ENCODE measurements at places on chromosomes 4 and X.

DNA sequence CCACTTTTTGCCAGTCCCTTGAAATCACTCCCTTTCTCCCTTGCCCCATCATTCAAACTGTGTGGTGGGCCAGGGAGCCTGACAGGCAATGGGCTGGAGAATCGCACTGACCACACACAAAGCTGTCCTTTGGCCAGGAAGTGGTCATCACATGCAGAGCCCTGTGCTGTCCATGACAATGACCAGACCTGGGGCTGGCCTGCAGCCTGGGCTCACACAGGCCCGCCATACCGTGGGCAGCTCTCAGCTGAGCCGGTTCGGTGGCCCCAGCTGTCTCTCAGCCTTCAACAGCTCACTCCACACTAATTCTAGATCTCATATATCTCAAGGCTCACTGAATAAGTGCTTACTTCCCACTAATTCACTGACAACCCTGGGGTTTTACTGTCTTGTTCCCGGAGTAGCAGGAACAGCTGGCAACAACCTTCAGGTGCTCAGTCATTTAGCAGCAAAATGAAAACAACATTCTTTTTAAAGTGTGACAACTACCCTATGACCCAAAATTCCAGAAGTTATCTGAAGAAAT is 48.0 kb downstream of the USP46 start:
- DNase-seq = no peak

GRCh38 chr4:77309496-77309895 is 152.5 kb downstream of the CCNG2 start:
- DNase-seq = no peak

GRCh38 chr4:42348692-42349091 is 48.6 kb upstream of the SHISA3 start:
- DNase-seq = no peak

GRCh38 chr4:107442538-107443111 is 277.4 kb downstream of the PAPSS1 start:
- no peak for DNase-seq

DNA sequence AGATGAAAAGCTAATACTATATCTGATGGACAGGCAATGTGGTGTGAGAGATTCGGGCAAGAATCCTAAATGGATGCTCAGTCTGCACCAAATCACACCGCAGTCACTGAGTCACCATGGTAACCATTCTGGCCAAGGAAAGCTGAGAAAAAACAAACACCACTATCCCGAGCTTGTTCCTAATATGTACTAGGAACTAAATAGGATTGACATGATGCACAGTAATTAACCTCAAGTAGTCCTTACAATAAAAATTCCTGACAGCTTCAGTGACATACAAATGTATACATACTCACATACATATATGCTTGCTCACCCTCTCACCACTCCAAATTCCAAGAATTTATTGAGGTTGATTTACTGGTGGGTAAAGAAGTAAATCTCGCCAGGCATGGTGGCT is 1.1 kb upstream of the RAB40A start:
- no peak for DNase-seq

DNA sequence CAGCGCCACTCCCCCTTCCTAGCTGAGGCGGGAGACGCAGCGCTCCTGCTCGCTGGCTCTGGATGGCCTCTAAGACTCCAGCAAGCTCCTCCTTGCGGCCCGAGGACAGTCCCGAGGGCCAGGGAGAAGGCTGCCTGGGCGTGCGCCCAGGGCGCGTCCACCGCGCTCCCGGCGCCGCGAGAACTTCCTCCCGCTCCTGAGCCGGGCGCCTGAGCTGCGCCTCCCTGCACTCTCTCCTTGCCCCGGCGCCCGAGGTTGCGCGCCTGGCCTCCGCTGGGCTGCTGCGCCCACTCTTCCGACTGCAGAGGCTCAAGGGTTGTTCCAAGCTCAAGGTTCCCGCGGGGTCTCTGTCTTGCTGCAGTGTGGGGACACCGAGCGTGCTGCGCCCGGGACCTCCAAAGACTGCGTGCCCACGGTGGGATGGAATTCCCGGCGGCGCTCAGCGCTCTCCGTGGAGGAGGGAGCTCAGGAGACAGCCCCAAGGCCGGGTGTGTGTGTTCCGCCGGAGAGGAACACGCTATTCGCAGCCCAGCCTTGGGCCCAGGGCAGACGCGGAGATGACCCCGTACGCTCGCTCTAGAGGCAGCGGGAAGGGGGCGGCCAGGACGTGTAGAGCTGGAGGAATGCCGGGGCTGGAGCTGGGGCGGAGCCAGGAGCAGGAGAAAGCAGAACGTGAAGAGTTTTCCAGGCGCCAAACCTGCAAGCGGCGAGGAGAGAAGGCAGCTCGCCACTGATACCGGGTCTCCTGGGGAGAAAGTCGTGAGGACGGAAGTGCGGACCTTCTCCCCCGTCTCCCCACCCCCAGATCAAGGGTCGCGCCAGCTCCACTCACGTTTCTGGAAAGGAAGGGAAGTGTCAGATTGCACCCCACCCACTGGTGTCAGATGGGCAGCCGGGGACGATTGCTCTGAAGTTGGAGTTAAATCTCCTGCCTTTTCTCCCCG is at the start of gene ARHGAP6:
Gene ARHGAP6, minus strand, starts transcription at position 753 of the 944 bp plus-strand sequence. CDS start 1,092 bp downstream, outside the sequence.
- DNase-seq = no peak

- DNase-seq = no peak
Observed at GRCh38 chr4:2832309-2832980, 11.2 kb upstream of the ADD1 start.

DNA sequence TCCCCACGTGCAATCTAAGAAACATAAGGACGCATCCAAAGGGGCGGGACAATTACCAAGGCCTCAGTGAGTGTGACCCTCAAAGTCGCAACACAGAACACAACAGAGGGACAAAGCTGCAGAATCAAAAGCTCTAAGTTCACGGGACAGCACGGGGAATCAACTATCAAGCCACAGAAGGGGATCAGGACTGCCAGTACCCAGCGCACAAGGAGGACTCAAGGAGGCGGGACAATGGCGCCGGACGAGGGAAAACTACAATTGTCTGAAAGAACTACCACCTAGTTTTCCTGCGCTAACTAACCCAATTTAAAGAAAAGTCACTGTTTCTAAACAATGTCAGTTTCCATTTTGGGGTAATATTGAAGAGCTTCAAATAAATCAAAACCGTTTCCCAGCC is 1.3 kb downstream of the FAM53A start:
- no peak for DNase-seq

- no peak for DNase-seq
Observed at GRCh38 chr4:105933083-105933482, 37.8 kb downstream of the NPNT start.

- DNase-seq = no peak
Observed at GRCh38 chrX:24646745-24647182, 383 bp downstream of the PCYT1B start.

GRCh38 chrX:18075603-18076002 is 145.1 kb downstream of the BEND2 start:
- DNase-seq = no peak

DNA sequence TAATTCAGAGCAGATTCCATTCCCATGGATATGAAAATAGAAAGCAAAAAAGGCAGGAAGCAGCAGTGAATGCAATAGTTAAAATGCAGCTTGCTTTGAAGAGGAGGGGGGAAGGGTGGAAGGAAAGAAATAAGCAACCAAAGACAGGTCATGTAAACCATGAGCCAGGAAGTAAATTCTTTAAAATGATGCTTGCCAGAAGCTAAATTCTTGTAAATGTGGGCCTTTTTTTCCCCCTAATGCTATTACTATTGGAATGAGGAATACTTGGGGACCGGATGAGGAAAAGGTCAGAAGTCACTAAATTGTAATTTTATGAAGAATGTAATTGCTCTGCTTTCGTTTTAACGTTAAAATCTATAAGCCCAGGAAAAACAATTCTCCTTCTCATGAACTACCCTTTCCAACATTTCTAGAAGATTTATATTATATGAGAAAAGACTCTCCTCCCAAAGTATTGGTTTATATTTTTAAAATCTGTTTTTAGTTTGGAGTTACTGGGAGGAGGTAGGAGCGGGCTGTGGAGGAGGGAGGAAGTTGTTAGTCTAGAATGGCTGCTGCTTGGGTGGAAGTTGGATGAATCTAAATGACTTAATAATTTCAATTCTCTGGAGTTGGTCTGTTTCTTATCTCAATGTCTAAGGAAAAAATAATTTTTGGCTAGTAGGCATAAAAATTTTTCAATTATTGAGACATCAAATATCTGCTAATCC is 77.6 kb upstream of the PCDH18 start:
- no peak for DNase-seq

DNA sequence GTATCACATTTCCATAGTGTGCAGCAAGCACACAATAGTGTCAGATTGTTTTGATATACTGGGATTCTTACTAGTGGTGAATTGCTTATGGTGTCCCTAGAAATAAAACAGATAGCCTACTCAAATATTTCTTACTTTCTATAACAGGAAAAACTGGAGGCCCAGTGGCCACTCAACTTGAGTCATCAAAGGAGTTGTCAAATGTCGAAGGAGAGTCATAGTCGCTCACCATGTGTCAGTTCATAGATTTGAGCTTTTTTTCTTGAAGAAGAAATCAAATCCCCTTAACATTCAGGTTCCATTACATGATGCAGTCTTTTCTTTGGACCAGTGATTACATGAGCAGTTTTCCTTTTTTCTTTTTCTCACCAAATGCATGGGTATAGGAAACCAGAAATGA is 1271.0 kb downstream of the RAPGEF2 start:
- DNase-seq = no peak

GRCh38 chrX:38799995-38800580 is 1.2 kb upstream of the MID1IP1 start:
- DNase-seq = no peak

DNA sequence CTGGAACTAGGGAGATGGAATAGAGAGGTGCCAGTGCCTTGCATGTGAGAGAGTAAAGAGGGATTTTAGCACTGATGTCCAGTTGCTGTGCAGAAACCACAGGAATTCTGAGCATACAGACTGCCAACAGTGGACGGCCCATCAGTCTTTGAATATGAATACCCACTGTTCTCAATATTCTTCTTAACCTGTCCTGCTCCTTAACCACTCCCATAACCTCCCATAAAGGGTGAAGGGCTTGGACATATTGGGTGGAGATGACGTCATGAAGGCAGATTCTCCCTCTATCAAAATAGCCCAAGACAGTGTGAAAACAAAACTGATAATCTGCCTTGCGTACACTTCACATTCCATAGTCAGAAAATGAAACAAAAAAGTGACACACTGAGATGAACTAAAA is 1313.7 kb upstream of the PABPC4L start:
- DNase-seq = no peak

GRCh38 chr4:161208564-161208963 is 955.2 kb downstream of the FSTL5 start:
- no peak for DNase-seq

DNA sequence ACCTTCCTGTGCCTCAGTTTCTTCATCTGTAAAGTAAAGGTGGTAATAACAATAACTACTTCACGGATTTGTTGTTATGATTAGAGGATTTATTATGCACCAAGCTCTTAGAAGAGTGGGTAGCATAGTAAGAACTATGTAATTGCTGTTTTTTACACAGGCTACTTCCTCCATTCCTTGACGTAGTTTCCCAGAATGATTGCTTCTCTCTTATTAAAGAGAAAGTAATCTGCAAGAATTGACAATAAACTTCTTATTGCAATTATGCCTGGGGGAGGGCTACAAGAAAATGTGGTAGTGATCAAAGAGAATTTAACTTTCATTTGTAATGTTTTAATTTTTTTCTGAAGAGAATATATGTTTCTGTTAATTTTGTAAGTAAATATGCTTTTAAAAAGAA is 238.7 kb downstream of the GASK1B start:
- no peak for DNase-seq

DNA sequence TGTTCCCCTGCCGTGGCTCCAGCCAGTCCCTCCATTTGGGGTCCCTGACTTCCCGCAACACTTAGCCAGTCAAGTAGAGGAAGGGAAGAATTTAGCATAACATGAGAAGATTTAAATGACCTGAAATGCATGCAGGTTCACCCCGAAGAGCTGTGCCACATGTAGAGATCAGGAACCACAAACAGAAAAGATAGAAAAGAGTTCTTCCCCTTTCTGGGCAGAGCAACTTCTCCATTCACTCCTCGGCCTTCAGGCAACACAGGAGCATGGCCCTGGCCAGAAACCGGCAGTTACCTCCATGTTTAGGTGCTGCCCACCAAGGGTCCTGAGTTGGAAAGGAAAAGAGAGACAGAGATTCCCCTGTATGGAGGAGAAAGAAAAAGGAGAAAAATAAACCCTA is 5.2 kb downstream of the NLRP2B start:
- DNase-seq = no peak

- DNase-seq = no peak
Observed at GRCh38 chrX:107135049-107135964, 16.7 kb upstream of the RBM41 start.

GRCh38 chr4:47468706-47469365 is 5.3 kb upstream of the COMMD8 start:
- DNase-seq = no peak

DNA sequence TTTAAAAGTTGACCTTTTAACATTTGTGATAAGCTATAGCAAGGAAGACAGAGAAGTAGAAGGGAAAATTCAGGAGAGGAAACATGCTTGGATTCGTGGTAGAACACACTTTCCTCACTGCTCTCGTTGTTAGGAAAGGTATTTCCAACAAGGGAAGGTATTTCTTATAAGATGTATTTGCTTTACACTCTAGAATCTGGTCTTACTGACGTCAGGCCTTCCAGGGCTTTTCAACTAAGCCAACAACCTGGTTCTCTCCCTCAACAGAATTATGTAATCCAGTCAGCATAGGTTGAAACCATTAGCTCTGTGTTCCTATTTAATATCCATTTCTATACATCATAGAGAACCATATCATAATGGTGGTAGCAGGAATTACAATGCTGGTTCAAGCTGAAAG is 241.9 kb downstream of the SLC39A8 start:
- DNase-seq = no peak

DNA sequence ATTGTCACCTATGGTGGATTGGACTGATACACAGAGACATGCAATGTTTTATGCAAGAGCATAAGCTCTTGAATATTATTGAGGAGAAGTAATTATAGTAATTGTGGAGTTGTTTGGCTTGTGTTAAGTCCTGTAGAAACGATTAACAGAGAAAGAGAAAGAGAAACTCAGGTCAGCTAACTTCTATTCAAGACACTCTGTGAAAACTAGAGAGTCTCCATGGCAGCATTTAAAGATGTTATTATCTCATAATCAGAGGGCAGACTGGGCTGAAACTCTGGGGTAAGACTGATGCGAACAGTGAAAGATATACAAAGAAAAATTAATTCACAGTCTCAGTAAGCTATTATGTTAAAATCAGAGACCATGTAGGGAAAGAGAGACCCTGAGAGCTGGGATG is 625.7 kb downstream of the FAT4 start:
- no peak for DNase-seq

DNA sequence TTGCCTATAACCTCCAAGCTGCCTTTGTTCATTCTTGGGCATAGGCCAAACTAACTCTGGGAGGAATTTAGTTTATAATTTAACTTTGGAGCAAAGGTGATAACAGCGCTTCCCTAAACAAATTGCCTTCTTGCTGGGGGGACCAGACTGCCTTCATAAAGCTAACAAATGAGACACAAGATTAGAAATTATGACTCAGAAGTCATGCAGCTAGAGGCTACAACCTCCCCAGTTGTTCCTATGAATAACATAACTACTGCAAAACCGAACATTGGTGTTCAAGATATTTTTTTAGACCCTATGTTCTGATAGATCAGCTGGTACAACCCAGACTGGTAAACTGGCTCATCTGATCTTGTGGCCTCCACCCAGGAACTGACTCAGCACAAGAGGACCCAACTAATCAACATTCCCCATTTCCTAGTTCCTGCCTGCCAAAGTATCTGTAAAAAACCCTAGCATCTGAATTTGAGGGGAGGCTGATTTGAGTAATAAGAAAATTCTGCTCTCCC is 22.0 kb upstream of the TMPRSS11B start:
- no peak for DNase-seq
